ENCODE measurements at places on chromosomes 7 and 10.
A peak's percentile ranks its signal among the peaks of the same experiment; 100 is the strongest.

DNA sequence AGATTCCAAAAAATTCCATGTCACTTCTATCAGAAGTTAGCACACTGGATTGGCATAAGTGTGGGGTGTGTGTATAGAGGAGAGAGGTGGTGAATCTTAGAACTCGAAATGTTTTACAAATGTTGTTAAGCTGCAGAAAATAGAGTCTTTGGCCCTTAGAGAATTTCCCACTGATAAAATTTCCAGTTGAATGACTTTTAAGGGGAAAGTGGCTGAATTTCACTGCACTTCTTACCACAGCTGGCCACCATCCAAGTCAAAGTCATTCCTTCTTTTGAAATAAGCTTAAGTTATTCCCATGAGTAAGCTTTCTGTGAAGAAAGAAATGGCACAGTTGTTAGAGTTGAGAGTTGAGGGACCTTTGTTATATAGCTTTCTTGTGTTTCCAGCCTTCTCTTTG lies 13.9 kb downstream of the VCL start:
- DNase-seq = peak; percentile 88

DNA sequence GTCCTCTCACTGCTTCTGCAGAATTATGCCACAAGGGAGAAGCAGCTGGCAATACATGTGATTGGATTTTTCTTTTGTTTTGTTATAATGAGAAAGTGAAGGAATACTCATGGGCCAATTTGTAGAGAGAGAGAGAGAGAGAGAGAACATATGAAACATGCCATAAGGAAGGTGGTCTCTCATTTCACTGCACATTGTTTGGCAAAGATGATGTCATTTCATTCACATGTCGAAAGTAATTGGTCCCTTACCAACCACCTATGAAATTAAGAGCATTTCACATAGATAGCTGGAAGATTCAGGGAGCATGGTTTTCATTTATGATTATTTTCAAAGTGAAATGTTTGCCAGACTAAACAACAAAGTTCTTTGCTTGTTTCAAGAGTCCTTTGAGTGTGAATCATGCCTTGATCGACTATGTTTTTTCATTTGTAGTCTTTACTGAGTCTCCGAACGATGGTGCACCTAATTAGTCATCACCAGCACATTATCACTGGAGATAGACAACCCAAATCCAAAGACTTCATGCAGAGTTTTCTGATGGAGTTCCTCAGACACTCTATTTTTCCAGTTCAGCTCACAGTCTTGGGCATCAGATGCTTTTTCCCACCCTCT lies 130.1 kb upstream of the ZEB1 start:
- peak; percentile 7 for DNase-seq

GRCh38 chr7:29135846-29136245 lies 10.5 kb downstream of the CPVL start:
- DNase-seq = no peak

- no peak for DNase-seq
Observed at GRCh38 chr10:90784771-90785170, 73.1 kb downstream of the HTR7 start.

DNA sequence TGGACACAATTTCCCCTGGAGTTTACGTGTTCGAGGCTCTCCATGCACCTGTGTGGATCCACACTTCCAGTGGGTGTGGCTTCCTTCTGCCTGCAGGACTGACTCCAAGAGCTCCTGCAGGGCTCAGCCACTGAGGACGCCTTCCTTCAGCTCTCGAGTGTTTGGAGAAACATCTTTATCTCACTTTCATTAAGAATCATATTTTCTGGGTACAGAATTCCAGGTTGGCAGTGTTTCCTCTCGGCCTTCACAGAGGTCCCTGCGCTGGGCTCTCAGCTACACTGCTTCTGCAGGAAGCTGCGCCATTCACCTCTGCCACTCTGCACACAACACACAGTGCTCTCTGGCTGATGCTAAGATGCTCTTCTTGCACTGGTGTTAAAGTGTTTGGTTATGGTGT lies 69.9 kb upstream of the NKX6-2 start:
- no peak for DNase-seq

DNA sequence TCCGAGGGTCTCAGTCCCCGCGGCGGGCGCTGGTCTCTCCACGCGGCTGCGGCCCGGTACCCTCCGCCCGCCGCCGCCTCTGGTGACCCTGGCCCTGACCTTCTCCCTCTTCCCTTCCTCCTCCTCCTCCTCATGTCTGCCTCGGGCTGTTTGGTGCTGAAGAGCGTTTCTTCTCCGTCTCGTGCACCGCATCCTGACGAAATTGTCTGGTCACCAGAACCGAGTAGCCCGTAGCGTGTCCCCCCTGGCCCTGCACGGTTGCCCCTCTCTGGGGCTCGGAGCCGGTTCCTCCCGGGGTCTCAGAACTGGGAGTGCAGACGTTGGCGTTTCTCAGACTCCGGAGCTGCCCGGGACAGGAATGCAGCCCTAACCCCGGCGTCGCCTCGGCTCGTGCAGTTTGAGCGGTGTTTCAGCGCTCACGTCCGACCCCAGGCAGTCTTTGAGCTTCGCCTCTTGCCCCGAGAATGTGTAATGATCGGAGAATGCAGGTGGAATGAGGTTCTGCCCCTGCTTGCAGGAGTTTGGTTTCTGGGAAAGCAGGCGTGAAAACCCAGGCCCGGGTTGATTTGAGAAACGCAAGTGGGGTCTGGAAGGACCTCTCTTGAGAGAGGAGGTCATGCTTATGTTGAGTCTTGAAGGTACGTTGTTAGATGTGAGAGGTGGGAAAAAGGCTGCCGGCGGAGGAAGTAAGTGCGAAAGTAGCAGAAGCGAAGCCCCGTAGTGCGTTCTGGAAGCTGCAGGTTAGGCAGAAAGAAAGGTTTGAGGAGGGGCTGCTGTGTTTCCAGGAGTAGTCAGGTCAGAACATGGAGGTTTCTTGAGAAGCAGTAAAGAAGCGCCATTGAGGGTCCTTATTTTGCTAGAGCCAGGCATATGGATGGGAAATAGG lies 743 bp downstream of the RBM17 start:
- DNase-seq = peak; percentile 46

GRCh38 chr10:85607043-85607695 lies 759.4 kb downstream of the GRID1 start:
- DNase-seq = no peak
